Renal pelvis (tissue), 12 donors: ENCODE measurements at places on chromosomes 3 and 15.
A peak's percentile ranks its signal among the peaks of the same experiment; 100 is the strongest.

GRCh38 chr3:150315721-150316120 lies 92.4 kb upstream of the TSC22D2 start:
- DNase-seq, result peak; percentile 27

- DNase-seq, result no peak
These were observed 77.5 kb downstream of the BOC start for GRCh38 chr3:113288881-113289280.

- no peak for DNase-seq
These were observed 55.0 kb downstream of the ATP2C1 start for GRCh38 chr3:130948929-130949328.

DNA sequence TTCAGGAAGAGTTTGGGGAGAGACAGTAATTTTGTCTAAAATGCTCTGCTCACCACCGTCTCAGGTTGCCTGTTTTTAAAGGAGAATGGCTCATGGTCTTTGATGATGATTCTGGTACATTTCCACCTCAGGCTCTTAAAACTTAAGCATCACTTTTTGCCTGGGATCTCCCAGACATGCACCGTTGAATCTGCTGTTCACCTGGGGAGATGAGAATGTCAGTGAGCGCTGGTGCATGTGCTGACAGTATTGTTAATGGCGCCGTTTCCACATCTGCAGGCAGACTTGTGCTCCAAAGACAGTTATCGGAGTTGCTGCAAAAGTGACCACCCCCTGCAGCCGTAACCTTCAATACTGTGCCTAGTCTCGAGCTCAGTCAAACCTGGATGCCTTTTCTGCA lies 219.0 kb upstream of the TPM1 start:
- DNase-seq, result no peak

- no peak for DNase-seq
These were observed 115.9 kb downstream of the CBLB start for GRCh38 chr3:105752791-105753415.

GRCh38 chr15:60777558-60777957 lies 298.6 kb upstream of the ICE2 start:
- no peak for DNase-seq

- DNase-seq, result peak; percentile 77
These were observed at the start of gene EOGT for GRCh38 chr3:69013253-69014021. Gene EOGT (minus strand): TSS chr3:69013684. CDS start chr3:69009846, 3,838 bp downstream.

DNA sequence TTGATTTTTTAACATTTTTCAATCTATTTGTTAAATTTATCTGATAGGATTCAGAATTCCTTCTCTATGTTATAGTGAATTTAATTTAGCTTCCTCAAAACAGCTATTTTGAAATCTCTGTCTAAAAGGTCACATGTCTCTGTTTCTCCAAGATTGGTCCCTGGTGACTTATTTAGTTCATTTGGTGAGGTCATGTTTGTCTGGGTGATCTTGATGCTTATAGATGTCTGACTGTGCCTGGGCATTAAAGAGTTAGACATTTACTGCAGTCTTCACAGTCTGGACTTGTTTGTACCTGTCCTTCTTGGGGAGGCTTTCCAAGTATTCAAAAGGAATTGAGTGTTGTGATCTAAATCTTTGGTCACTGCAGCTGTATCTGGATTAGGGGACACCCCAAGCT lies 169.5 kb upstream of the C2CD4B start:
- DNase-seq, result no peak

- DNase-seq, result no peak
These were observed 200.1 kb downstream of the GABRB3 start for GRCh38 chr15:26572602-26573350.
